ENCODE measurements at places on chromosomes 2 and 18.
A peak's percentile ranks its signal among the peaks of the same experiment; 100 is the strongest.

- DNase-seq, result peak; percentile 48
Observed at GRCh38 chr2:237627441-237628246, at the start of gene LRRFIP1. Gene LRRFIP1 (plus strand): TSS chr2:237627587. CDS start chr2:237627645, 58 bp downstream.

DNA sequence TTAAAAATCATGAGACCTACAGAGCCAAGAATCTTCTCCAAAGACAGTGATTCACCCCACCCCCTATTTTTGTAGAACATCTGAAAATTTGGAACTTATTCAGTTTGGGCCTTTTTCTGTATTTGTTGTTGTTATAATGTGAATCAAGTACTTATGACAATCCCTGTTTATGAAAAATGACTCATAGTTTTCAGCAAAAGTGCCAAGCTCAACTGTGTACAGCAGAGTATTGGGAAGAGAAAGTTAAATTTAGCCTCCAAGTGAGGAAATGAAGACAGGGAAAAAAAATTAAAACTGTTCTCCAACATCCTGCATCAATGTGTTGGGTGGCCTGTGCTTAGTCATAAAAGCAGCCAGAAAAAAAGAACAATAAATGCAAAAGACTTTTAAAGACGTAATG is 46.2 kb downstream of the LRATD1 start:
- no peak for DNase-seq

DNA sequence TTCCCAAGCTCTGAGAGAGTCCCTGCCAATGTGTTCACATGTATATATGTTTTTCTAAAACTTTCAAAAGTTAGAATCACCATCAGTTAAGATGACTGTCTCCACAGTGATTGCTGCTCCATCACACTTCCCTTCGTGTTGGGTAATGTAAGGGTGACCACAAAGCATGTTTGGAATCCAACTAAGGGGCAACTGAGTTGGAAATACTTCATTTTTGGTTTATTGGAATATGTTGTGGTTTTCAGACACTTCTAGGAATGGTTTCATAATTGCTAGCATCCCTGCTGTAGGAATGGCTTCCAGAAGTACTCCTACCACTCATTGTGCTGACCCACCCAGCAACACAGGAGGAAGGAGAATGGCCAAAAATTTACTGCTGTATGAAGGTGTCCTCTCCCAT is 212.5 kb upstream of the GULP1 start:
- DNase-seq, result no peak

GRCh38 chr2:28475088-28475595 is 20.7 kb upstream of the PLB1 start:
- DNase-seq, result no peak

- DNase-seq, result no peak
Observed at GRCh38 chr18:9418047-9418690, 57.1 kb upstream of the RALBP1 start.

GRCh38 chr2:11417946-11418585 is 47.9 kb downstream of the E2F6 start:
- DNase-seq, result no peak

DNA sequence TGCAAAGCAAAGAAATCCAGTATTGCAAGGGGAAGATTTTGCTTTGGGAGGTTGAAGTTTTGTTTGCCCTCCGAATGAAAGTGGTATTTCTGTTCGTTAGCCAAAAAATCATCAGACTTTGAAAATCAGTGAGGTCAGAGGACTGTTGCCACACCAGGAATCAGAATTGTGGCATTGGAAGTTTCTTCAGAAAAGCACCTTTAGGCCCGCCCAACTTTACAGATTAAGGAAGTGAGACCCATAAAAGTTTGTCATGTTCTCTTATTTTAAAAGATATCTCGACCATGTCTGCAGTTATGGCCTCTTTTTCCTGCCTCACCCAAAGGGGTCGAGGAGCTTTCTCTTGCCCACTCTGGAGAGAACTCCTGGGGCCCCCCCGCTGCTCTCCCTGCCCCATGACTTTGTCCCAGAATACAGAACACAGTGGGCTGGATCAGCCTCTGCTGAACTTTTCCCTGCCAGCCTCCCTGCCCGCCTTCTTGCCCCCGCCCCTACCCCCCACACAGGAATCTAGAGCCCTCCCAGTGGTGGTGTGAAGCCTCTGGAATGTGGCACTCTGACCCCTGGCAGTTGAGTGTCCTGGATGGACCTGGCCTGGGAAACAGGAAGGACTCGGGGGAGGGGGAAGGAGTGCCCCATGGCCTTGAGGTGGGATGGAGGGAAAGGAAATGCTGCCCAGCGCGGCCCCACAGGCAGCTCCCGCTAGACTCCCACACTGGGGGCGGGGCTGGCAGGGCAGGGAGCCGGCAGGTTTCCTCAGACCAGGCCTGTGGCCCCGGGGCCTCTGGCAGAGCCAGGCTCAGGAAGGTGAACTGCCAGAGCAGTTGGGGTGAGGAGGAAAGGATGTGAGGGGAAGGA is 25.3 kb downstream of the CRIM1 start:
- no peak for DNase-seq

DNA sequence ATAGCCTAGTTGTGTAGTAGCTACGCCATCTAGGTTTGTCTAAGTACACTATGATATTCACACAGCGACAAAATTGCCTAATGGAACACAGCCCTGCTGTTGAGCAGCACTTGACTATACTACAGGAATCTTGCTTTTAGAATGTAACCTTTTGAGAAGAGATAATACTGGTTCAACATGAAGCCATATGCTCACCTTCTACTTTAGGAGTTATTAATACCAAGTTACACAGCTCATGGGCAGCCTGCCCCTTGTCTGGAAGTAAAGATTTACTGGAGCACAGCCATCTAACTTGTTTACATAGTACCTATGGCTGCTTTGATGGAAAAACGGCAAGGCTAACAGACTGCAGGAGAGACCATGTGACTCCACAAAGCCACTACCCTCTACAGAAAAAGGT is 174.8 kb downstream of the DYM start:
- no peak for DNase-seq

GRCh38 chr2:219490186-219490585 is 8.5 kb upstream of the GMPPA start:
- no peak for DNase-seq

DNA sequence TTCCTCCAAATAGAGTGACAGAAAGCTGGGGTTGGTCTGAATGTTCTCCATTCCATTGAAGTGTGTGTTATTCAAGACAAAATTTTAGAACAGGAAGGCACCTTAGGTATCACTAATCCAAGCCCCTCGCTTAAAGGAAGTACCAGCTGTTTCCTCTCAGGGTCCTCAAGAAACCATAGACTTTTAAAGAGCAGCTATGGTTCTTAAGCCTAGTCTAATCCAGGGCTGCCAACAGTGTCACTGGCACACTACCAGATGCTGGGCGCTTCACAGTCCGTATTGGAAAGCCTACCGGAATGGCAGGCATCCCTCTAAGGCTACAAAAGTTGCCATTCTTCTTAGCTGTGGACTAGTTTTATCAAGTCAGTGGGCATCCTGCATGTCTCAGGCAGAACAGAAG is 1.9 kb downstream of the NEMP2 start:
- no peak for DNase-seq
